ENCODE measurements at places on chromosomes 12 and 14. TPM values are rescaled to one million over a fixed set of nuclear protein-coding genes. Genes with fewer than 3 reads are reported as not detected.

The ACTR6 gene
- 11.9 TPM for total RNA-seq

The APAF1 gene
- 23.3 TPM for total RNA-seq

The CLEC7A gene
- total RNA-seq, result 0.41 TPM

The PTPN21 gene
- 11.1 TPM for total RNA-seq

The ESPL1 gene
- 4.8 TPM for total RNA-seq

The MANSC4 gene
- not detected for total RNA-seq

The HOXC9 gene
- 5.7 TPM for total RNA-seq
